ENCODE measurements at places on chromosomes 1 and 21.
A peak's percentile ranks its signal among the peaks of the same experiment; 100 is the strongest.

DNA sequence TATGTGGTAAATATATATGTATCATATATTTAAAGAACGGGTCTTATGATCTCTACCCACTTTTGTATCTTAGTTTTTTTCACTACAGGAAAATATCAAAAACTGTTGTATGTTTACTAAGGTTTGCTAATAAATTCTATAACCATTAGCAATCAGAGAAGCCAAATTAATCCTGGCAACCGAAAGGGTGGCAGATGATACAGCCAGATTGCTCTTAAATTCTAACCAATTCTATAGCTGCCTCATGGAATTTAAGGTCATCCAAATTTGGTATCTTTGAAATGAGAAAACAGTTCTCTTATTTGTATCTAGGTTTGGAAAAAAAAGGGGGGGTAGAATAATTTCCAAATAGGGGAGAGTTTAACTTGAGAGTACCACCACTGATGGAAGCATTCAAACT lies 591.2 kb downstream of the SMYD3 start:
- DNase-seq, result no peak
- no peak overlapping the region for H3K4me3 ChIP-seq
- no peaks in the 10 kb centered on the region for H3K27me3 ChIP-seq
- H3K4me1 ChIP-seq, result no peaks in the 10 kb centered on the region

DNA sequence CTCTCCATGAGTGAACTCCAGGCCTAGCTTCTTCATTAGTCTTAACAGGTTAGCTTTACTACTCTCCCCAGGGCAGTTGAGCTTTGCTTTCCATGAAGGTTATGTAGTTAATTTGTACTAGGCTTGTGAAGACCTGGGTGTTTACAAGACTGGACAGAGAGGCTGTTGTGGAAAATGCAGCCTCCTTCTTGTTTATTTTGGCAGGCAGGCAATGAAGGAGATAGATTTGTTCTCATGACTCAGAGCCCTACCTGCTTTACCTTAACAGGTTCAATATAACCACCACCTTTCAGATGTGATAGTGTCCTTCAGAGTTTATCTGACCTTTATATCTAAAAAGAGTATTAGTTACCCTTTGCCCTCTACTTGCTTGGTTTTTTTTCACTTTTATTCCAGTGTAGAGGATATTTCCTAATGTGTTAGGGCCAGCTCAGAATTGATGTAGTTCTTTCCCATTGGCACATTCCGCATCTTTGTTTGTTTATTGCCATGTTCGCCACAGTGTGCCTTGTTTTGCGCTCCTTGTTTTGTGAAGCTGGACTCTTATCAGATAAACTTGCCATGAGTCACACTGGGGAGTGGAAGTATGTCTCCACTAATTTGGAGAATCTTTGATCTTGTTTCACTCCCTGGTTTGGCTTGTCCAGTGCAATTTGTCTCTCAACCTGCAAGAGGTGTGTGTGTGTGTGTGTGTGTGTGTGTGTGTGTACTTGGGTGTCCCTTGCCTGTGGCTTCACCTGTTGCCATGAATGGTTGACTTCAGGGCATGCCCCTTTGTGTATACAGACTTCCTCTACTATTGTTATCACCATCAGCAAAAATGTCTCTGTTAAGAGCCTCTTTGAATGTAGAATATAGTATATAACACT lies 87.4 kb upstream of the MACF1 start:
- no peaks in the 10 kb centered on the region for H3K4me1 ChIP-seq
- H3K27ac ChIP-seq, result no peak overlapping the region
- H3K27me3 ChIP-seq, result no peaks in the 10 kb centered on the region
- no peaks in the 10 kb centered on the region for H3K36me3 ChIP-seq
- H3K4me3 ChIP-seq, result no peak overlapping the region

DNA sequence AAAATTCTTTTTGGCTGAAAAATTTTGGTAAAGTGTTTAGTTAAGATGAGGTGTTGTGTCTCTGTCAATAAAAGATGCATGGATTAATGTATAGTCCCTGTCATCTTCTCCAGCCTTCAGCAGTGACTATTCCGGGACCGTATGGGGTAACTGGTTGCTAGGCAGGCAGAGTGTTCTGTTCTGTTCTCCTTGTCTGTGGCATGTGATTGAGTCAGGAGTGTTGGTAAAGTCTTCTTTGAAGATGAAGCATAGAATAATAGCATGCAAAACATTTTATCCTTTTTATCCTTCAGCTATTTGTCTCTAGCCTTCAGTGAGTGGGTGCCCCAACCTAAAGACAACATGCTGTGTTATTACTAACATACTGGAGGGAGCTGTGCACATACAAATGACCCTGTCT lies 74.6 kb downstream of the RGL1 start:
- no peaks in the 10 kb centered on the region for H3K4me1 ChIP-seq
- H3K27me3 ChIP-seq, result no peaks in the 10 kb centered on the region
- no peaks in the 10 kb centered on the region for H3K36me3 ChIP-seq
- no peak overlapping the region for H3K27ac ChIP-seq

DNA sequence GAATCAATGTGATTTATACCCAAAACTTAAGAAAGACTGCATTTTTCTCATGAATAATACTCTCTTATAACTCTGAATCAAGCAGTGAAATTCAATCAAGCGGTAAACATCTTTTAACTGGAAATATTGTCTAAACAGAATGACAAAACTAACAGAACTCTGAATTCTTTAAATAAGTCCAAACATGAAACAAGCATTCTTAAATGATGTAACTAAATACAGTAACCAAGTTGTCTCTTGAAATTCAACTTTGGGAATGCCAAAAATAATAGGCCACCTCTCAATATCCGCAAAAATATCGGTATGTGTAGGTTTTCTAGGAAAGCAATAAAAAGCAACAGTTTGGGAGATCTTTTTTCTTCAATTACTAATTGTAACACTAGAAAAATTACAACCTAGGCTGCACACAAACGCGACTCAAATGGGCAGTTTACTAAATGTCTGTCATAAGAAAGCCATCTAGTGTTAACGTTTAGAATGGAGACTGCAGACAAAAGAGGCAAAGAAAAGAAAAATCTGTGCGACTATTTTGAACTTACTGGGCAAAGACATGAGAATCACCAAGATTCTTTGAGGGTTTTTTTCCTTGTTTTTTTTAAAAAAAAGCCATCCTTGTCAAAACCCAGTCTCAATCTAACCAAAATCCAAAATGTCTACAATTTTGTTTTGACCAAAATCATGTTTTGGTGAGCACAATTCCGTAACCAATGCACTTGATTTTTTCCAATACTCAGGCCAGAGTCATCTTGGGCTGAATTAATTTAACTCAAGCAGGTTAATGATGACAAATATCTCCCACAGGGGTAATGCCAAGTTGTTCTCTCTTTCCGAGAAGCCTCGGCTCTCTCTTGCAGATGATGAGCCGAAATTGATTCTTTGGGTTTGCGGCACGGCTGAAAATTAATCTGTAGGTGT lies 1.3 kb downstream of the SIPA1L2 start:
- no peaks in the 10 kb centered on the region for H3K36me3 ChIP-seq
- peaks cover 3% of the 10 kb centered on the region for H3K27me3 ChIP-seq
- DNase-seq, result no peak
- peak overlapping the region; percentile 2 for H3K4me3 ChIP-seq
- no peak overlapping the region for H3K27ac ChIP-seq
- peaks cover 8% of the 10 kb centered on the region for H3K4me1 ChIP-seq

DNA sequence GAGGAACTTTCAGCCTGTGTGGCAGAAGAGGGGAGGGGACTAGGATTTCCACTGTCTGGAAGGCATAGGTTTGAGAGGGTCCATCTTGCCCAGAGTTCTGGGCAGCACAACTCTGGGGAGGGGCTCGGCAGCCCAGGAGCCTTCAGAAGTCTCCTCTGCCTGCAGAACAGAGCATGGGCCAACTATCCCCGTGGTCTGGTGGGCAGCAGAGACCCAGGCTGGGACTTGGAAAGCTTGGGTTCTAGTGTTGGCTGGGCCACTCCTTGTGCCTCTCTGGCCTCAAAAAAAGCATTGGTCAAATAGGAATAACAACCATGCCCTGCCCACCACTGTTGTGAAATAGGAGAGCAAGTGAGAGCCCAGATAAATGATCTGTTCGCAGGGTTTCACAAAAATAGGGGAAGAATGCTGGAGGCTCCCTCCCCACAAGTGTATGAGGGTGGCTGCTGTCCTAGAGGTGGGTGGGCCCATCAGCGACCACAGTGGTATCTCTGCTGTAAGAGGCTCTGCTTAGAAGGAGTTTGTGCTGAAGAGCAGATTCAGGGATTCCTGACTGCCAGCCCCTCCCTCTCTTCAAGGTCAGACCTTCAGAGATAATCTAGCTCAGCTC lies 8.9 kb downstream of the EPHA10 start:
- no peak overlapping the region for H3K4me3 ChIP-seq
- H3K27me3 ChIP-seq, result no peaks in the 10 kb centered on the region
- no peak for DNase-seq
- no peaks in the 10 kb centered on the region for H3K4me1 ChIP-seq
- H3K36me3 ChIP-seq, result no peaks in the 10 kb centered on the region

DNA sequence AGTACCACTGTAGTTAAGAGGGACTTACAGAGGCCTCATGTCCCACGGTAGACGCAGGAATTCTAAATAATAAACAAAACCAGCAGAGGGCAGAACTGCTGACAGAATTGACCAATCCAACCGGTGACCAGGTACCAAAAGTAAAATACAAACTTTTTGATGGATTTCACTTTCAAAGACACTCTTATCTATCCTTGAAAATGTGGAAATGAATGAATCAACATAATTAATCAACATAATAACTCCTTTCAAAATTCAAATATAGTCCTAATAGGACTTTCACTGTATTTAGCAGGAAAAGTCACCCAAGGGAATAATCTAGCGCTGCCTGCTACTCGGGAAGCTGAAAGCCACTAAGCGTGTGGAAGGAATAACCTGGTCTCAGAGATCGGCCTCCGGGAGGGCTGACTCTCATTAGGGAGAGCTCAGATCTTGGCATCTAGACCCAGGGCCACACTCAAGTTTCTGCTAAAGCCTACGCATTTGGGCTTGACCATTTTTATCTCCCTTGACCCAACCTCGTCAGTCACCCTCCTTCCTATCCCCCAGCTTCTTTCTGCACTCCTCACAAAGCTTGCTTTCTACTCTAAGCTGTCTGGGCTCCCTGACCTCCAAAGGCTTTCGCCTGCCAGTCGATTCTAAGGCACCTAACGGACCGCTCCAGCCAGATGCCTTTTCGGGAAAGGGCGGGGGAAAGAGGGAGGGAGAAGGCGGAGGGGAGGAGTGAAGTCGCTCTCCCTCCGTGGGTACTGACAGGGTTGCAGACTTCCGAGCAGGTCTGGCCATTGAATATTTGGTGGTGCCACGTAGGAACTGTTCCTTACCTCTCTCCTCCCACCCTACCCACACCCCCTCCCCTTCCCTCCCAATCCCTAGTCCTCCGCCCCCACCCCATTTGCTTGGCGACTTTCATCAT lies 1.6 kb downstream of the COL11A1 start:
- no peaks in the 10 kb centered on the region for H3K4me1 ChIP-seq
- no peak overlapping the region for H3K4me3 ChIP-seq
- H3K27me3 ChIP-seq, result no peaks in the 10 kb centered on the region
- H3K36me3 ChIP-seq, result no peaks in the 10 kb centered on the region
- no peak for DNase-seq
- no peak overlapping the region for H3K27ac ChIP-seq

Measured in naive thymus-derived CD4-positive, alpha-beta T cell (primary cell).